ENCODE measurements at places on chromosomes 5 and 9.

DNA sequence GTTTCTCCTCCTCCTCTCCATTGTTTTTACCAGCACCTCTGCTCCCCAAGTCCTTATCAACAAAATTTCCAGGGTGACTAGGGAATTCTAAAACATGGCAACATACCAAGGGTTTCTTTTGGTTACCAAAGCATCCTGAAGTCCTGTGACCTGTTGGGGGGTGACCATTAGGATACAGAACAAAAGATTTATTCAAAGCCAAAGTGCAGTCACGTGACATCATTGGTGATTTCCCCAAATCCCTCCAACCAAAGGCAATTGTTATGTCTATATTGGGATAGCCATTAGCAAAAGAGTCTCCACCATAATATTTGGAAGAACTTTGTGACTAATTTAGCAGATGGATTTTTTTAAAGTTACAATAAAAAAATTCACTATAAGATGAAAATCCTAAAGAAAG, 168.4 kb downstream of the TRPM6 start:
- no peak for DNase-seq

DNA sequence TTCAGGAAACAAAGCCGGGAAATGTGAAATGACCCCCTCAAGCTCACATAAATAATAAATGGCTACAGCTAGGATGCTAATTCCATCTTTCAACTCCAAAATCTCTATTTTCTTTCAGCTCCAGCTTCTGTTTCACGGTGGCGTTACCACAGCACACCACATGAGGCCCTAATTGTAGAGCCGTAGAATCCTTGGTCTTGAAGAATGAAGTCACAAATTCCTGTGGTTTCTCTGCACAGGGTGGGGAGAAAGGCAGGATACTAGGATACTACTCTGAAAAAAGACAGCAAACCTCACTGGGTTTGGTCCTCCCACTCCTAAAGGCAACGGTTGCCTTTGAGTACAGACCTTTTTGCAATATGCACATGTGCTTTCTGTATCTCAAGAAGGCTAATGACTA, 13.9 kb upstream of the RARS1 start:
- no peak for DNase-seq

DNA sequence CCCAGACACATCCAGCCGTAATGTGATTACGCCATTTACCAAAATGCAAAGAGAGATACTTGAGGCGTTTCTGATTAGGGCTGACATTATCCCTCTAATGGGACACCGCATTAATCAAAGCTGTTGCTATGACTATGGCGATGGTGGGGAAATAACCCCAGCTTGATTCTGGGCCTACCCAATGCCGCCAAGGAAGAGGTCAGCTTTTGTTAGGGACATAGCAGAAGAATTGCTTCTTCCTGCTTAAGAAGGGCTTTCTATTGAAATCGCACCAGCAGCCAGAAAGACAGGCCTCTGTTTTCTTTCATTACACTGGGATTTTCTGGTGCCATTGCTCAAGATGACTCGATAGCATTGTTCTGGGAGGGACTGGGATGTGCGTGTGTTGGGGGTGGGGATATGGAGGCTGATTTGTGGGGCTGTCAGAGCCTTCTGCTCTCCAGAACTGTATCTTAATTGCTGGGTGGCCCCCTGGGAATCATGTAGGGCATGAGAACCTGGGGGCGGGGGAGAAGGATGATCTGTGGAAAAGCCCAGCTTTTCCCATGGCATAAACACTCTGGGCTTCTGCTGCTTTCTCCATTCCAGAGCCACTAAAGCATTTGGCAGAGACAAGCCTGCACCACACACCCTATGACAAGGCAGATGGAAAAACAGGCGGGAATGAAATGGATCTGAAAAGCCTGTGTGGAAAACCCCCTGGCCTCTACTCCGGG, 106.5 kb upstream of the RAD23B start:
- DNase-seq, result peak; percentile 92

- DNase-seq, result peak; percentile 2
Measured at GRCh38 chr5:89878140-89879132, 531.1 kb downstream of the CETN3 start.

DNA sequence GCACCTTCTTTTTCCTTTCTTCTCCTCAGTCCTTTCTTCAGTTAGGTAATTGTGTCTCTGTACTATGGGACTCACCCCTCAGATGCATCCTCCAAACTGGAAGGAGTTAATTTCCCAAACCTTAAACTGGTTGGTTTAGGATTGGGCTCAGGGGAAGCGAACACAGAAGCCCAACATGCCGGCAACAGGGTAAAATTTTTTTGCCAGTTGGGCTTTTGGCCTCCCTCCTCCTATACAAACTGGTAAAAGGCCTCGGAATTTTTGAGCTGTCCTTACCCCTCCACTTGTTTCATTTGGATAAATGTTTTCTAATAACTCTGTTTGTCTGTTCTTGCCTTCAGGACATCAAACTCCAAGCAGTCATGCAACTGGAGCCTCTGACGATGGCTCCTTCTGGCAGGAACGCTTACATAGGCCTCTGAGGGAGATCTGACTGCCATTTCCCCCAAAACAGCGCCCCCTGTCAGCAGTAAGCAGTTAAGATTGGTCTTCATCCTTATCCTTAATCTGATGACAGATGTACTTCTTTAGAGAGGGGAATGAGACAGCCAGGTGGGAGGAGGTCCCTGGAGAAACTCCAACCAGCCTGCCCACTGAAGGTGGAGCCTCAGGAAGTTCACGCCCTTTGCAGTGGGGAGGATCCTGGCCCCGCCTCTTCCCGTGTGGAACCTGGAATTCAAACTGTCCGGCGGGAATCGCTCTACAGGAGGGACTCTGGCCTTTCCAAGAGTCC, 57.8 kb upstream of the SPINK5 start:
- DNase-seq, result no peak

DNA sequence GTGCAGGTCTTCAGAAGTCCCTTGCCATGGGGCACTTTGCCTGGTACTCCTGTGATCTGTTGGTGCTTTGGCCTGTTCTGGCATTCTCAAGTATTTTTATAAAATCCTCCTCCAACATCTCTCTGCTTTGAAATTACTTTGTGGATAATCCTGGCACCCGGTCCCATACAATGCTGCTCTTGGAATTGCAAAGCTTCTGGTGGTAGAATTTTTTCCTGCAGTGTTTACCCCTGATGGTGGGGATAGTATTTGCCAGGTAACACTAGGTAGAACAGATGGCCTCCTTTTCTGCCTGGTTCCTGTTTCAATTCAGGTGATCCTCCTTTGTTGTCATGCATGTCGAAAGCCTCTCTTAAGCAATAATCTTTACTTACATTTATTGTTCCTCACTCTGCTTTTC, 109.8 kb upstream of the ATP10B start:
- no peak for DNase-seq

DNA sequence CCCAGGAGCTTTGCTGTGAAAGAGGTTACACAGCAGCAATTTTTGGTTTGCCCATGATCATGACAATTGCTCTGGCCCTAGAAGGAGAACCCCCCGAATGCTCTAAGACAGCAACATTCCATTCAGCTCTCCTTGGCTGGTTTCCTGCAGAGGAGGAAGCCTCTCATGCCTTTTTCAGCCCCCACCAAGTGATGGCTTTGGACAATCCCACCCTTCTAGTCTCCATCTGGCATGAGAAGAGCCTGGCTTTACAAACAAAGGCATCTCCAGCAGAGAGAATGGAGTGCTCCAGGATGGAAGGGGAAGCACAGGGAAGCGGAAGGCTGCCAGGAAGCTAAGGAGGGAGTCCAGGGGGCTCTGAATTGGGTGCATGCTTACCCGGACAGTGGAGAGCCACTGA, 98.4 kb downstream of the CRB2 start:
- no peak for DNase-seq

- no peak for DNase-seq
Measured at GRCh38 chr9:10674586-10674985, 61.8 kb upstream of the PTPRD start.

- no peak for DNase-seq
Measured at GRCh38 chr9:115717298-115717697, 436.3 kb upstream of the PAPPA start.

DNA sequence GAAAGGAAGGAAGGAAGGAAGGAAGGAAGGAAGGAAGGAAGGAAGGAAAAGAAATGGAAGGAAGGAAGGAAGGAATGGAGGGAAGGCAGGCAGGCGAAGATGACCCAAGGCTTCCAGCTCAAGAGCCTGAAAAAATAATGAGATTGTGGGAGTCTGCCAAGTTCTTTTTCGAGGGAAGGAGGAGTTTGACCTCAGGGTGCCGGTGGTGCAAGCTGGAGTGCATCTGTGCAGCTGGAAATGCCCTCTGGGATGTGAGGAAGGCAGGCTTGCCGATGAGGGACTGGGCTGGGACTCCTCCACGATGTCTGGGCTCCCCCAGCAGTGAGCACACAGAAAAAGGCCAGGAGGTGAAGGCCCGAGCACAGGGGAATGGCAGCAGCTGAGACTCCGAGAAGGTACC, 154.9 kb upstream of the DAPK1 start:
- DNase-seq, result no peak

GRCh38 chr9:75105841-75106240, 17.5 kb downstream of the OSTF1 start:
- DNase-seq, result no peak

DNA sequence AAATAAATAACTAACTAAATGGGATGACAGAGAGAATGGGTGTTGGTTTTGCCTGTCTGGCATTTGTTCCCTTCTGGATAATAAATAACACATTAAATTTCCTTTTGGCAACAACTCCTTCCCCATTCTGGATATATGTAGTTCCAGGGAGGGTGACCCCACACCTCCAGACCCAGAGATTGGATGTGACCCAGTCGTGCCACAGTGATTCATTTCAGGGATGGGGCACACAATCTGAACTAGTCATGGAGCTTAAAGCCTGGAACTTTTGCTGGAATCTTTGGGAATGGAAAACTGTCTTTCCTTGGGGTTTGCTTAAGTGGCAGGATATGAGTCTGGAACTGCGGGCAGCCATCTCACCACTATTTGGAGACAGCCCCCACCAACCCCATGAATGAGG, 11.3 kb downstream of the KLF9 start:
- DNase-seq, result no peak

- no peak for DNase-seq
Measured at GRCh38 chr9:26175264-26175663, 497.0 kb upstream of the TUSC1 start.

DNA sequence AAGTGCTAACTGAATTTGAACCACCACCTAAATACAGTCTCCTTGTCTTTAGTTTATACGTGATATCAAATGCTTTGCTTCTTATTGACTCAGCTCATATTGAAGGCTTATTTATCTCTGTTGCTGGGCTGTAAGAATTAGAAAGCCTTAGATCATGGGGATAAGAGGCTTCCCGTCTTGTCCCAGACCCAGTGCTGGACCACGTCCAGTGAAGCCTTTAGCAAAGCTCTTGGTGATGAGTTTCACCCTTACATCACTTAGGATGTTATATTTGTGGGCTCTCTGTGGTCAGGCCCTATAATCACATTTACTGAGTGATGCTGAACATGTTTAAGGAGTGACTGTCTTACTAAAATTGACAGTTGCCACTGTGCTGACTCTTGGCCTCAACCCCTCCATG, 11.2 kb downstream of the FAM240B start:
- no peak for DNase-seq

GRCh38 chr5:140563596-140563995, 802 bp downstream of the APBB3 start:
- peak; percentile 40 for DNase-seq

GRCh38 chr5:54263447-54263846, 46.9 kb downstream of the ARL15 start:
- no peak for DNase-seq

DNA sequence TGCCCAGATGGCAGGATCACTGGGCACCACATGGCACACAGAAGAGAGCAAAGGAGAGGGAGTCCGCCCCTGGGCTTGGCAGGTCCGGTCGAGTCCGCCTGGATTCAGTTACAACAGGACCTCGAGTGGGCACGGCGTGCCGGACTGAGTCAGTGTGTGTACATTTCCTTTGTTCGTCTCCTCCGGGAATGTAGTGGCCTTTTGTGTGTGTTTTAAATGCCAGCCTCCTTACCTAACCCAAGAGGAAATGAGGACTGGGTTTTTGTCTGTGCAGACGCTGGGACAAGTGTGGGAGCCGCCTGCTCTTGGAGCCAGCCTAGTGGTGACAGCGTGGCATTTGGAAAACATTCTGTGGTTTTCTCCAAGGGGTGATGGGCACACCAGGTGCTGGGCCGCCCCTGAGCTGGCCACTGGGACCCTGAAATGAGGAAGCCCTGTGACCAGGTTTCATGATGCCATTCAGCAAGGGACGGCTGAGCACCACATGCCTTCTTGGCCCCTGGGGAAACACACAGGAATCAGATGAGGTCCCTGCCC, 9.6 kb downstream of the NEK6 start:
- peak; percentile 77 for DNase-seq

DNA sequence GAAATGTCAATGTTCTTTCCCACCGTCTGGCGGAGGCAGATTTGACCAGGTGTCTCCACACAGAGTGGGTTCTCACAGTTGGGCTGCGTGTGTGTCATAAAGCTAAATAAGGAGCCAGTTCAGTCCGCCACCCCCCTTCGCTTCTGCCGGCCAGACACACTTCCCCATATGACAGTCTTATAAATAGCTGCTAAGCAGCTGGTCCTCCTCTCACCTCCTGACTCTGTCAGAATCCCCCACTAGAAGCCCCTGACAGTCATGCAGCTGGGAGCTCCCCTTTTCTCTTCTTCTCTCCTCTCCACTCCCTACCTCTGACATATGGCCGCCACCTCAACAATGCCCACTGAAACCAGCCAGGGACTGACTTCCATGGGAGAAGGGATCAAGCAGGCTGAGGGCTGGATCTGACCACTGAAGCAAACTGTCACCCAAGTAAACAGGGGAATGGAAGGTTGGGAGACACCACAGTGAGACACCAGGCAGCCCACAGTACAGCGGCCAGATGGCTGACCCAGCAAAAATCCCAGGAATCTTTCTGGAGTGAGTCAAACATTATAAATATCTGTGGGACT, 141.9 kb upstream of the EFNA5 start:
- DNase-seq, result peak; percentile 80

GRCh38 chr5:97658116-97658900, 475.3 kb upstream of the RIOK2 start:
- DNase-seq, result no peak

GRCh38 chr9:75896193-75896592, 5.7 kb downstream of the PCSK5 start:
- DNase-seq, result no peak

GRCh38 chr9:126275386-126276001, 51.1 kb upstream of the MVB12B start:
- DNase-seq, result no peak

DNA sequence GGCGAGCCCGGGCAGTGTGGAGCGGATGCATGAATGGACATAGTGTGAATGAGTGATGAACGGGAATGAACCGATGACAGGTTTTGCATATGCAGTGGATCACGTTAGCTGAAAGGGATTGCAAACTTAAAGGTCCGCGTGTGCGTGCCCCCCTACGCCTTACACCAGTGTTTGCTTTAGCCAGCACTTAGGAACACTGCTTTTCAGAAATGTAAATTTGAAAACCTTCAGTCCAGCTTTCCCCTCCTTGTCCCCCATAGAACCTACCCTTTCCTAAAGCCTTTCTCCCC, 692 bp downstream of the PSAT1 start:
- no peak for DNase-seq

GRCh38 chr9:114003351-114003750, 74.7 kb downstream of the AMBP start:
- DNase-seq, result no peak

All from NCI-H524 (cell line).